ENCODE measurements at places on chromosomes 4 and X.

DNA sequence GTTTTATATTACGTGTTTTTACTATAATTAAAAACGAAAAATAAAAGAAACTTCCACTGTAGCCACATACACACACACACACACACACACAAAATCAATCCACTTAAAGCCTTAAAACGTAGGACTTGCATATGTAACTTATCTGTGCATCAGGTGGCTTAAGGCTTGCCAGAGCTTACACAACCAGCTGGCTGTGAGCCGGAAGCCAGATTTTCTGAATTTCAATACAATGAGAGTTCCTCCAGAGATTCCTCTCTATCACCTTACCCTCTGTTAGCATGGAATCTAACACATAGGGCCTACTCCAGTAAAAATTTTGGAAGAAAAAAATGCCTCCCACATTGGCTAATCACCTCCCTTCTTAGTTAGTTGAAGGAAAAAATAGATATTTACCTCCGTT, 27.9 kb upstream of the SLITRK4 start:
- DNase-seq = no peak

GRCh38 chr4:7240306-7240705, 48.0 kb downstream of the SORCS2 start:
- DNase-seq = no peak

GRCh38 chr4:169024762-169025161, 14.7 kb upstream of the CBR4 start:
- no peak for DNase-seq

DNA sequence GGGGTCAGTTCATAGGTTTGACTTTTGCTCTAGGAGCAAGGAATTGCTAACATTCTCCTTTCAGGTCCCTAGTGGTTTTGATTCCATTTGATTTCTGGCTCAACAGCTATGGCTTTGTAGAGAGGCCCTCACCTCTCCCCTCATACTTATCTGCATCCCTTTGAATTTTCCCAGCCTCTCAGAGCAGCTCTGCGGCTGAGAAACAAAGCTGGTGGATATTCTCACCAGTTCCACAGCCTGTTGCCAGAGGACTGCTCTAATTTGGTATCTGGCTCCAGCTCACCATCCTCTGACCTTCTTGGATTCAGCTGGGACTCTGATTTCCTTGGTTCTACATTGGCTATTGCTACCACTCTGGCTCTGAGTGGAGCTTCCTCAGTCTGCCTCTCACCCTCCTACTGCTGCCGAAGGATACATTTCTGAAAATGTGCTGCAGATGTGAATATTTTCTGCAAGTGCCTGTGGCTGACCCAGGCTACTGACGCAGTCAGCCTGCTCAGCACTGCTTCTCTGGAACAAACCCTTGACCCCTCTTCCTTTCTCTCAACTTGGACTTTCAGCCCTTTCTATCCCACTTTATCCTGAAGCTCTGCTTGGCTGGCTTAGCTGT, 110.9 kb upstream of the ENPEP start:
- no peak for DNase-seq
